H1 (cell line): ENCODE measurements at places on chromosomes 4 and X. TPM values are rescaled to one million over a fixed set of nuclear protein-coding genes. Genes with fewer than 3 reads are reported as not detected.

GRCh38 chr4:138562544-138562991 is 320.4 kb upstream of the SLC7A11 start:
- H3K27ac ChIP-seq, result no peak overlapping the region
- H3K4me3 ChIP-seq, result no peak overlapping the region
- no peaks in the 10 kb centered on the region for H3K27me3 ChIP-seq
- H3K36me3 ChIP-seq, result no peaks in the 10 kb centered on the region
- no peak for DNase-seq

GRCh38 chr4:171582961-171583581 is 230.1 kb upstream of the GALNTL6 start:
- no peaks in the 10 kb centered on the region for H3K4me1 ChIP-seq
- no peak overlapping the region for H3K27ac ChIP-seq
- H3K4me3 ChIP-seq, result no peak overlapping the region
- no peaks in the 10 kb centered on the region for H3K36me3 ChIP-seq

Gene TNIP3
- total RNA-seq, result not detected in 2 replicates

Gene TCEAL6
- total RNA-seq, result not detected in 2 replicates

Gene RAB39B
- total RNA-seq, result 8.8 and 9.3 TPM in 2 replicates

DNA sequence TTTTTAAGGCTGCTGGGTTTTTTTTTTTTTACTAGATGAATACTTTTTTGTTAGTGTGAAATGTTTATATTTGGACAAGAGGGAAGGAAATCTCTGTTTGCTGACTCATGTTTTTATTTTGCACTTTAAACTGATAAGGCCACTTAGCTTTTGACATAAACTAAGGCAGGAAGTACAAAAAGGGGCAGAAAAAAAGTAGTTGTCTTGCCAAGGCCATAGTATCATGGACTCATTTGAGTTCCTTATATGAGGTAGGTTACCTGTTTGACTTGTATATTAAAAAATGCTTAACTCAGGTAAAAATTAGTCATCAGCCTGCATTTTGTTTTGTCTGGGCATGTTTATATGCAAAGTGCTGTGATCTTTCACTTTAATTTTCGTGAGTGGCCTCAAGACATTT is 26.0 kb downstream of the SMAD1 start:
- peaks cover 11% of the 10 kb centered on the region for H3K4me1 ChIP-seq
- no peaks in the 10 kb centered on the region for H3K36me3 ChIP-seq

DNA sequence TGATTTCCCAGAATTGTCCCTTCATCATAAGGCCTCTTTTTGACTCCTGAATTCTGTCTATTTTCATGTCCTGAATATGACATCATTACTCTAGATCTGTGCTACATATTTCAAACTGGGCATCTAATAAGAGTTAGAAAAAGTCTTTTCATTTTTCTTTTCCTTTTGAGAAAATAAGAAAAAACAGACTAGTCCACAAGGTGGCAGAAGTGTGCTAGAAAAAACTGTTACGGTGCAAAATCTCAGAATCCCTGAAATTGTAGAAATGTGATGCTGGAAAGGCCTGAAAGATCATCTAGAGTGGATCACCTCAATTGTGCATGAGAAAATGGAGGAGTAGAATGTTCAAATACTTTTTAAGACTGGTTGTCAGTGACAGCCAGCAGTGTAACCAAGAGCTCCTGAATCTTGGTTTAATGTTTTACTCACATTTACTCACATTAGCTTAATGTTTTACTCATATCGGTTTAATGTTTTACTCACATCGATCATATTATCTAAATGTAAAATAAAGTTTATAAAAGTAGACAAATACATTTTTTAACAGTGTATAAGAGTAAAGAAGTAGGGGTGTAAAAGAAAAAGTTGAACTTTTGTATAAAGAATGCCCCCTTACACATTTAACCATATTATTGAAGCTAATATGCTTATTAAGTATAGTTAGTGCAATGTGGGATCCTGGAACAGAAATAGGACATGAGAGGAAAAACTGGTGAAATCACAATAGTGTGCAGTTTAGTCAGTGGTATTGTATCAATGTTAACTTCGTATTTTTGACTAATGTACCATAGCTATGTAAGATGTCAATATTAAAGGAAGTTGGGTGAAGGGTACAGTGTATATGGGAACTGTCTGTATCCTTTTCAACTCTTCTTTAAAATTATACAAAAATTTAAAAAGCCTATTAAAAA is 15.2 kb downstream of the ASB11 start:
- no peaks in the 10 kb centered on the region for H3K4me1 ChIP-seq
- no peaks in the 10 kb centered on the region for H3K36me3 ChIP-seq
- no peak for DNase-seq
- no peaks in the 10 kb centered on the region for H3K27me3 ChIP-seq
- H3K4me3 ChIP-seq, result no peak overlapping the region
- H3K27ac ChIP-seq, result no peak overlapping the region

DNA sequence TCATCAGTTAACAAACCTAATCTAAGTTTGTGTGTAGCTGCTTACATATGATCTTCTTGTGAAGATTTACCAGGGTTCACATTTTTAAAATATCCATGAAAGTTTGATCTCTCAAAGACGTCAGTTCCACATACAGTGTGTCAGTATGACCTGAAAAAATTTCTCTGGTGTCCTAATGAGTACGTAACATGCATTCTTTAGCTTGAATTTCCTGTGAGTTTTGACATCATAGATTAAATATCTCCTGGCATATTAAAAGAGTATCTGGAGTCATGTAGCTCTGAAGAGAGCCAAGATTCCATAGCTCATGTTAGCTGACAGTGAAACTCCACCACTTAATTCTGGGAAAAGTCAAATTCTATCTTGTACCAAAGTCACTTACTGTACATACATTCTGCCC is 43.9 kb upstream of the PDLIM5 start:
- no peaks in the 10 kb centered on the region for H3K36me3 ChIP-seq
- DNase-seq, result no peak
- no peak overlapping the region for H3K27ac ChIP-seq
- H3K4me3 ChIP-seq, result no peak overlapping the region
- no peaks in the 10 kb centered on the region for H3K27me3 ChIP-seq
- peaks cover 4% of the 10 kb centered on the region for H3K4me1 ChIP-seq

DNA sequence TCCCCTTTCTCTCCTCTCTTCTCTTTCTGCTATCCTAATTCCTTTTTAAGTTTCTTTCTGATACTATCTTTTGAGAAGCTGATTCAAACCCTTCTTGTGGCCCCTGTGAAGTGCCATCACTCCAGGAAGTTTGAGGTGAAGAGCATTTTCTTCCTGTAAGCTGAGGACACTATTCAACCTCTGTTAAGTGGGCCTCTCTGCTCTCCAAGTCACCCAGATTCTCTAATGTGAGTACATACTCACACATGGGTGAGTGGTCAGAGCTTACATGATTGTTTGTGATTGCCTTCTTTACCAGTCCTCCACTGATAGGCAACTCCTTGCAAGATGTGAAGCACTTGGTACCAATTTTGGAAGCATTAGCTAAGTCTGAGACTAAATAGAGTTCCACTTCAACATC is 18.4 kb upstream of the SMIM10L2A start:
- no peaks in the 10 kb centered on the region for H3K27me3 ChIP-seq
- no peak overlapping the region for H3K27ac ChIP-seq
- H3K36me3 ChIP-seq, result no peaks in the 10 kb centered on the region
- H3K4me3 ChIP-seq, result no peak overlapping the region

DNA sequence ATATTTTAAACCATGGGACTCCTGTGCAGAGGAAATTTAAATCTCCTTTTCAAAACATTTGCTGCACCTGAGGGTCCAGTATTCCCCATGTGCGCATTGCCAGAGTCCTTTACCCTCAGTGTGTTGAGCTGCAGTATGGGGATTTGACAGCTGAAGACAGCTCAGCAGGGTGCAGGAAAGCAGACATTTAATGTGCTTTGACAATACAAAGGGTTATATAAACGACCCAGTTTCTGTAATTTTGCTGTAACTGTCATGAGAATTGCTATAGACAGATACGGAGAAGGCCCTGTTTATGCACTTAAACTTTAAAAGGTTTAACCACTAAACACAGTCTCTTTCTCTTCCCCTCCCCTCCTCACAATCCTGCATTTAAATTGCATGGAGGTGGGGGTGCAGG is 393.4 kb downstream of the MID1IP1 start:
- no peak overlapping the region for H3K27ac ChIP-seq
- no peaks in the 10 kb centered on the region for H3K36me3 ChIP-seq
- no peak for DNase-seq
- H3K27me3 ChIP-seq, result no peaks in the 10 kb centered on the region
- H3K4me1 ChIP-seq, result peaks cover 10% of the 10 kb centered on the region; the same call in 1 of the 2 replicates
- H3K4me3 ChIP-seq, result no peak overlapping the region

Gene SLC9B2
- 5.2 and 5.9 TPM in 2 replicates for total RNA-seq

Gene PGRMC1
- 237 and 248 TPM in 2 replicates for total RNA-seq

Gene SMIM10
- 2.1 and 2.3 TPM in 2 replicates for total RNA-seq

DNA sequence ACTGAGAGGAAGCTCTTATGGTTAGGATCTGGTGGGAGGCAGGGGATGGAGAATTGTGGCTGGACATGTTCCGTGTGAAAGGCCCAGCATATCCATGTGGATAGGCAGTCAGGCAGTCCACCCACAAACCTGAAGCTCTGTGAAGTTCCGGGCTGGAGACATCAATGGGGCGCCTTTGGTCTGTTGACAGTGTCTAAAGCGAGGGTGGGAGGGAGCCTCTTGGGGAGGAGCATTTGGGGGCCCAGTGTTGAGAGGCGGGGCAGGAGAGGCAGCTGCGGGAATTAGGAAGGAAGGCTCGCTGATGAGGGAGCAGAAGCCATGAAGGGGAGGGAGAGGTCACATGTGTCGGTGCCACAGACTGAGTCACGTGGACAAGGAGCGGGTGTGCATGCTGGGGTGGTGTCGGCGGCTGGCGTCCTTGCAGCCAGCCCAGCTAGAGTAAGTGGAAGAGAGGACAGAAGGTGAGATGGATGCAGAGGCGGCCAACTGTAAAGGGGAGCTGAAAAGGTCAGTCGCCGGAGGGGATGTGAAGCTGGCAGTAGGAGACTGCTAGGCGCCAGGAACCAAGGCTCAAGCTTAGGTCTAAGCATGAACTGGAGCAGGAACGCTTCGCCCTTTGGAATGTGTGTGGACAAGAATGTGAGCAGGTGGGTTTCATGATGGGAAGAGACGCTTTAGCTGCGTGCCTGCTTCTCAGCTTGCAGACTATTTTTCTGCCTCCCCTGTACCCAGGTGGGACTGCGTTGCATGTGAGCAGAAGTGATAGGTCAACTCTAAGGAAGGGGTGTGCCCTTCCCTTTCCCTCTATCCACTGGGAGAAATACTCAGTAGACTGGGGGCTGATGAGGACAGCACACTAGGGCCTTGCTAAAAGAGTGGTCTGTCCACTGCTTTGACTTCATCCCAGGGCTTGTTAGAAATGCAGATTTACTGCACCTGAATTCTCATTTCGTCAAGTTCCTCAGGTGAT is 44.0 kb upstream of the TLR2 start:
- H3K27me3 ChIP-seq, result no peaks in the 10 kb centered on the region
- H3K4me1 ChIP-seq, result peaks cover 7% of the 10 kb centered on the region
- no peak overlapping the region for H3K27ac ChIP-seq
- no peak overlapping the region for H3K4me3 ChIP-seq
- DNase-seq, result no peak

DNA sequence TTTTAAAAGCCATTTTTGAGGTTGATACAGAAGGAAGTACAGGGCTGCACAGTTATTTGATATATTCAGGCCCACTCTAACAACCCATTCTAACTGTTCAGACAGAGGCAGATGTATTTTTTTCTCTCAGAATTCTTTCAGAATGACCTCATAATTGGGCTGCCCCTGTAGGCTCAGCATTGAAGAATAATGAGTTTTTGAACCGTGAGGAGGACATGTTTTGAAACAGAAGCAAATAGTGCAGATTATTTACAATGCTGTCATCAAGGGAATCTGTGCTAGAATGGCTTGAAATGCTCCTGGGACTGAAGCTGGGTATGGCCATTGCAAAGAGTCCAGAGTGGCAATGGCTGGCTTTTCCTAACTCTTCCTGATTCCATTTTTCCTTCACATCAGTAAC is 158.1 kb downstream of the SOX3 start:
- H3K4me1 ChIP-seq, result no peaks in the 10 kb centered on the region
- no peak overlapping the region for H3K27ac ChIP-seq
- H3K36me3 ChIP-seq, result no peaks in the 10 kb centered on the region
- H3K4me3 ChIP-seq, result no peak overlapping the region
- no peak for DNase-seq

Gene RAB40AL
- 0.30 TPM in 1 of 2 replicates, not detected in the other for total RNA-seq

Gene BMP3
- total RNA-seq, result 0.06 TPM in 1 of 2 replicates, not detected in the other

DNA sequence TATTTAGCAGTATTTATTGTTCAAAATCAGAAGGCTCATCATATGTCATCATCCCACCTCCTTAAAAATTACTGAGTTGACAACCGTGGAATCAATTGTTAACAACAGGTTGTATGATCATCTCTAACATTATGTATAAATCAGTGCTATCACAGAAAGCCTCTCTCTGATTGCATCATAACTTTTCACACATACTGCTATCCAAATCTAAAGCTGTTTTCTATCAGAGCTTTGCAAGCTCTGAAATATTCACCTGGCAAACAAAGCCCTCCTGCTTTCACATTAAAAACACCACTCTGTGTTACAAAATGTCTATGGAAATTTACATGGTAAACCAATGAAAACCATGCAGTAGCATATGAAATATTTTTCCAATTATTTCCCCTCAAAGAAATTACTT is 310.0 kb downstream of the PDGFC start:
- no peak for DNase-seq
- no peak overlapping the region for H3K27ac ChIP-seq
- no peaks in the 10 kb centered on the region for H3K4me1 ChIP-seq
- no peaks in the 10 kb centered on the region for H3K36me3 ChIP-seq
- no peak overlapping the region for H3K4me3 ChIP-seq

GRCh38 chr4:81180916-81181315 is 34.1 kb downstream of the PRKG2 start:
- no peak overlapping the region for H3K27ac ChIP-seq
- H3K4me1 ChIP-seq, result no peaks in the 10 kb centered on the region
- H3K27me3 ChIP-seq, result no peaks in the 10 kb centered on the region

- no peaks in the 10 kb centered on the region for H3K27me3 ChIP-seq
- no peak overlapping the region for H3K4me3 ChIP-seq
- DNase-seq, result no peak
- H3K27ac ChIP-seq, result no peak overlapping the region
- H3K4me1 ChIP-seq, result no peaks in the 10 kb centered on the region
Measured at GRCh38 chr4:137946453-137947174, 295.5 kb downstream of the SLC7A11 start.

DNA sequence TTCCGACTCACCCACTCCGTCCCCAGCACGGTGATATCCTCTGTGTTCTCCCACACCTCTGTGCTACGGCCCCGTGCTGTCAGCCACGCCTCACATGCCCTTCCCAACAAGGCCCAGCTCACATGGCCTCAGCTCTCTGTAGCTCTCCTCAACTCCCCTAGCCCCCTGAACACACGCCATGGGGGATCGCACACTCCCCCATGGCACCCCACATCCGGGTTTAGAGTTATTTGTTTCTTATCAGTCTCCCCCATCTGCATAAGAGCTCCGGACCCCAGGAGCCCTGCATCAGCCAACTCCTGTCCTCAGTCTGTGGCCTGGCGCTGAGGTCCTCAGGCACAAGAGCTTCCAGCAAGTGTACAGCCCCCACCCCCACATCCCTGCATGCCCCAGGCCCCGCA is 7.0 kb downstream of the C4orf50 start:
- no peak overlapping the region for H3K27ac ChIP-seq
- H3K4me3 ChIP-seq, result no peak overlapping the region
- peaks cover 16% of the 10 kb centered on the region for H3K27me3 ChIP-seq
- no peaks in the 10 kb centered on the region for H3K36me3 ChIP-seq
- no peaks in the 10 kb centered on the region; the same call in 1 of the 2 replicates for H3K4me1 ChIP-seq

Gene PNCK
- total RNA-seq, result 4.3 and 6.2 TPM in 2 replicates

- no peak for DNase-seq
- H3K36me3 ChIP-seq, result no peaks in the 10 kb centered on the region
- H3K4me1 ChIP-seq, result peaks cover 14% of the 10 kb centered on the region
- no peak overlapping the region for H3K4me3 ChIP-seq
- no peaks in the 10 kb centered on the region for H3K27me3 ChIP-seq
Measured at GRCh38 chr4:93147524-93148212, 680.9 kb upstream of the ATOH1 start.

- no peak for DNase-seq
- no peaks in the 10 kb centered on the region for H3K36me3 ChIP-seq
- no peak overlapping the region for H3K27ac ChIP-seq
- no peaks in the 10 kb centered on the region for H3K4me1 ChIP-seq
- H3K27me3 ChIP-seq, result no peaks in the 10 kb centered on the region
Measured at GRCh38 chr4:5188130-5188529, 136.8 kb downstream of the STK32B start.

Gene ATOH1
- 0.61 and 0.76 TPM in 2 replicates for total RNA-seq
